A549 (cell line): ENCODE measurements at places on chromosomes 5 and 9.

DNA sequence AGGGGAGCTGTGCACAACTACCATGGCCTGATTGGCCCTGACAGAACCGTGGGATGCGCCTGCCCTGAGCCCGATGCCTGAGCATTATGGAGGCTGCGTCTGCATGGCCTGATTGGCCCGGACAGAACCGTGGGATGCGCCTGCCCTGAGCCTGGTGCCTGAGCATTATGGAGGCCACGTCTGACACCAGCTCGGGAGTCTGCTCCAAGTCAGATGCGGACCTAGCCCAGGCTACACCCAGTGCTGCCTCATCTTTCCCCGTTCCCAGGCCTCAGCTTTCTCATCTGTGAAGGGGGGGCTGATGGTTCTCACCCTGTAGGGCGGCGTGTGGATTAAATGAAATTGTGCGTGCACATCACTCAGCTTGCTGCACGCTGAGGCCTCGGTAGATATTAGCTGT, 7.3 kb downstream of the CEP72 start:
- DNase-seq = no peak

DNA sequence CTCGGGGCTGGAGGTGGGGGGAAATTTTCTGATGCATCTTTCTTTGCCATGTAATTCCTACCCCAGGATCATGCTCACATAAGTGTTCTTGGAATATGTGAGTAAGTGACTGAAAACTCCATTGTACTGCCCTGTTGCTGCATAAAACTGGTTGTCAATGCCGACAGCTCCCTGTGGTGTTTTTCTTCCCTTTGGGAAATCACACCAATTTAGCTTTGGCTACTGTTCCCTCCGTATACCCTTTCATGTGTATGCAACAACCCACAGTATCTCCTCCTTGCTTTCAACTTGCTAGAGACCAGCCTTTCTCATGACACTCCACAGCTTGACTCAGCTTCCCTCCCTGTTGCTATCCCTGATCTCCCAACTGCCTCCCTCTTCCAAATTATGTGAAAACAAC, 240.6 kb downstream of the TRIM32 start:
- DNase-seq = no peak

GRCh38 chr9:125496313-125496834, 210.6 kb downstream of the MAPKAP1 start:
- DNase-seq = no peak

DNA sequence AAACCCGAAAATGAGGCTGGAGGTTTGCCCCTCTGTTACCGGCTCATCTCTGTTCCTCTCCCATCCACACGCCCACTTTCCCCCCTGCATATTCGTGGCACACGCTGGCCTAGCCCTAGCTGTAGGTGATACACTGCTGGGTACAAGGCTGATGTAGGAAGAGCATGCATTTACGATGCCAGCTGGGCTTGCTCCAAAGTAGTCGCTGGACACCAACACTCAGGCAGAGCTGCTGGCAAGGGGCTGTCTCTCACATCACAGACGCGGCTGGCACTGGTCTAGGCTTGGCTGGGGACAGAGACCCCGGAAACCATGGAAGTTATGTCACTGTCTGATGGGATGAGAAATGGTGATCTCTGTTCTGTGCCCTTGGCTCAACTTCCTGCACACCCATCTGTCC, 9.8 kb upstream of the PHYKPL start:
- DNase-seq = no peak

DNA sequence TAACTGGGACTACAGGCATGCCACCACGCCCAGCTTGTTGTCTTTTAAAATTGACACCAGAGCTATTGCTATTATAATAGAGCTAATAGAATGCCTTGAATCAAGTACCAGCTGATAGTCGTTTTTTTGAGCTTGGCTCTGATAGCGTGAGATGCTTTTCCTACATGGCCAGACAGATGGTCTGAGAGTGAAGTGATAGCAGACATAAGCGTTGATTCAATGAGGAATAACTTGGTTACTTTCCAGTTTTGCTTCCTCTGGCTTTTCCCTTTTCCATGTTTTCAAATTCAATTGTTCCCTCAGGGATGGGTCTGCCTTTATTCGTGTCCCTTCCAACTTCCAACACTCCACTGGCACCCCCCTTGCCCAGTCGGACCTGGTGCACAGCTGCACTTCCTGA, 15.4 kb downstream of the AGXT2 start:
- no peak for DNase-seq

- DNase-seq = no peak
Measured at GRCh38 chr5:24963611-24964010, 318.8 kb upstream of the CDH10 start.

DNA sequence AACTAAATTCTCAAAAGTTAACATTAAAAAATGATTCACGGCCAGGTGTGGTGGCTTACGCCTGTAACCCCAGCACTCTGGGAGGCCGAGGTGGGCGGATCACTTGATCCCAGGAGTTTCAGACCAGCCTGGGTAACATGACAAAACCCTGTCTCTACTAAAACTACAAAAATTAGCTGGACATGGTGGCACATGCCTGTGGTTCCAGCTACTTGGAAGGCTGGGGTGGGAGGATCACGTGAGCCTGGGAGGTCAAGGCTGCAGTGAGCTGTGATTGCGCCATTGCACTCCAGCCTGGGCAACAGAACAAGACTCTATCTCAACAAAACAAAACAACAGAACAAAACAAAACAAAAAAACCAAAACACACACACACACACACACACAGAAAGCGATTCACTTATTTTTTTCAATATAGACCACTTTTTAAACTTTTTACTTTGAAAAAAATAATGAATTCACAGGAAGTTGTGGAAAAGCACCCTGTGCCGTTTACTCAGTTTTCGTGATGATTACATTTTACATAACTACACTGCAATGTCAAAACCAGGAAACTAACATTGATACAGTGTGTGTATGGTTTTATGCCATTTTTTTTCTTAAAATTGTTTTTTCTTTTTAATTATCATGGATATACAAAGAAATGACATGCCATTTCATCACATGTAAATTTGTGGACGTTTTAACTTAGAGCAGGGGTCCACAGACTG, 73.7 kb downstream of the TENT4A start:
- no peak for DNase-seq

DNA sequence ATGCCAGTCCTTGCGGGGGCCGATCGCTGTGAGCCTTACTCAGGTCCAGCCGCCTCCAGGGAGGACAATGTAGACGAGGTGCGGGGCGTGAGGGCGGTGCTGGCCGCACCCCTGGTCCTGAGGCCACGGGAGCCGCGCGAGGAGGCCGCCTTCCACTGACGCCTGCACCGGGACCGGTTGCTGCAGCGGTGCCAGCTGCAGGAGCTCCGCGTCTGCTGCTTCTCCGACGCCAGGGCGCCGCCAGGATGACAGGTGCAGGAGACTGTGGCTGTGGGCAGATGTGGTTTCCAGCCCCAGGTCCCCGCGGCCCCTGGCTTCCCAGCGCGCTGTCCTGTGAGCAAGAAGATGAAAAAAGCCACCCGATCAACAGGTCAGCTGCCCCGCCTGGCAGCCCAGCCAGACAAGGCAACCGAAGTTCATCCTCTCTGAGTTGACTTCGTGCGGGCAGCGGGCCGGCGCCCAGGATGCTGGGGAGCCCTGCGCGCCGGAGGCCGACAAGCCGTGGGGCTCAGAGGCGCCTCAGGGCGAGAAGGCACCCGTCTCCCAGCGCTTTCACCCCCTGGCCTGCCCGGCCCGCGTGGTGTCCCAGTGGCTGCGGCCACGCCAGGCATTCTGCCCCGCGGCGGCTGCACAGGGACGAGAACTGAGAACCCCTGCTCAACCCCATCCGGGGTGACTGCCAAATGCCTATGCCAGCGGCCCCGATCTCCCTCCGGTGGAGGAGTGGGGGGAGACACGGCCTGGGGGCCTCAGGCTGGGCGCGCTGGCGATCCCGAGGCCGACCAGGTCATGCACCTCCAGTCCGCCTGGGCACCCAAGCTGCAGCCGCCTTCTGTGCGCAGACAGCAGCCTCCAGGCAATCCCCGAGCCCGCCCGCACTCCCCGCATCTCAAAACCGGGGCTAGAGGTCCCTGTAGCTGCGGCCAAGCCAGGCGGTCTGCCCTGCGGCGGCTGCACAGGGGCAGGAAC, 43.4 kb upstream of the BICD2 start:
- DNase-seq = no peak

GRCh38 chr9:130891688-130892476, 4.7 kb downstream of the QRFP start:
- DNase-seq = no peak

DNA sequence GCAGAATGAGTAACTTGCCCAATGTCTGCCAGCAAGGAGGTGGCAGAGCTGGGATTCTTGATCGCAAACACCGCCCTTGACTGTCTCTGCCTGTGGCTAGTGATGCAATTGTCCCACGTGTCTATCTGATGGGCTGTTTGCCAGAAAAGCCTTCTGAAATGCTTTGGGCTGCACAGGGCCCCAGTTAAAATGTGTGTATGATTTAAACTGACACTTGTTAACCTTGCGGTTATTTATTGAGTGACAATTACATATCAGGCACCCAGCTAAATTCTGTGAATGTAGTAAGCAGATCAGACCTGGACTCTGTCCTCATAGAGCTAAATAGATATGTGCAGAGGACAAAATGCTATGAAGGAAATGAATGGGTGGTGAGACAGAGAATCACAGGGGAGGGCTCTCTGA, 11.6 kb upstream of the IL12B start:
- DNase-seq = peak; percentile 76

GRCh38 chr9:93031629-93032430, 26.7 kb upstream of the SUSD3 start:
- DNase-seq = no peak

DNA sequence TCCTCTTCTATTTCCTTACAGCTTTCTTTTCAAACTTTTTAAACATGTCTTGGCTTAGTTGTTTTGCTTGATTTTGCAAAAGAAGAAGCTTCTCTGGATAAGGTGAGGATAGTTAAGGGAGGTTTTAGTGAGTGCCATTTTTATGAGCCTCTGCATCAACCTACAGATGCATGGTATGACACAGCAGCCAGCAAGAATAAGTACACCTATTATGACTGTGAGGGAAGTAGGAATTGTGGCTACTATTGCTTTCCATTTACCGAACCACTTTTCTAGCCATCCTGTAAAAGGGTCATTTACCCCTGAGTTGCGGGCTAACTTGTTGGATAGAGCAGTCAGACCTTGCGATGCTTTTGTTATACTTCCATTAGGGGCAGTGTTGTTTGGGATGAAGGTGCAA, 7.0 kb upstream of the TUT7 start:
- no peak for DNase-seq

- no peak for DNase-seq
Measured at GRCh38 chr5:54383941-54384340, 71.6 kb upstream of the HSPB3 start.

DNA sequence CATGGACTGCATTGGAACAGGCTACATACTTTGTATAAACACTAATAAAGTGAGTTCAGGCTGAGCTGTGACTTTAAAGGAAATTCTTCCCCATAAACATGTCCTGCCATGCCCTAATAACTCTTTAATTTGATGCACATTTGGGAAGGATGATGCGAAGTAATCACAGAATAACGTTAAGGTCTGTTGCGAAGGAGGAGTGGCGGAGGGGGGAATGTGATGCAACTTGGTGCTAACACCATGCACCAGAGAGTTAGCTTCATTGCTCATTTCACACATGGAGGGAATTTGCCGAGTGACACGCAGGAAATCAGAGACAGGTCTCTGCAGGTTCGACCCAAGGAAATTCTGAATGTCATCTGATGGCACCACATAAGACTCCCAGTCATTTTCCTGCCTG, 32.9 kb downstream of the SLIT3 start:
- DNase-seq = no peak
